Stimulated activated CD4-positive, alpha-beta T cell treated with anti-CD3 and anti-CD28 coated beads, Interleukin-1b, Interleukin-23, amount 100 ng/mL, for 1 hour (primary cell): ENCODE measurements at places on chromosomes 12 and 14.

DNA sequence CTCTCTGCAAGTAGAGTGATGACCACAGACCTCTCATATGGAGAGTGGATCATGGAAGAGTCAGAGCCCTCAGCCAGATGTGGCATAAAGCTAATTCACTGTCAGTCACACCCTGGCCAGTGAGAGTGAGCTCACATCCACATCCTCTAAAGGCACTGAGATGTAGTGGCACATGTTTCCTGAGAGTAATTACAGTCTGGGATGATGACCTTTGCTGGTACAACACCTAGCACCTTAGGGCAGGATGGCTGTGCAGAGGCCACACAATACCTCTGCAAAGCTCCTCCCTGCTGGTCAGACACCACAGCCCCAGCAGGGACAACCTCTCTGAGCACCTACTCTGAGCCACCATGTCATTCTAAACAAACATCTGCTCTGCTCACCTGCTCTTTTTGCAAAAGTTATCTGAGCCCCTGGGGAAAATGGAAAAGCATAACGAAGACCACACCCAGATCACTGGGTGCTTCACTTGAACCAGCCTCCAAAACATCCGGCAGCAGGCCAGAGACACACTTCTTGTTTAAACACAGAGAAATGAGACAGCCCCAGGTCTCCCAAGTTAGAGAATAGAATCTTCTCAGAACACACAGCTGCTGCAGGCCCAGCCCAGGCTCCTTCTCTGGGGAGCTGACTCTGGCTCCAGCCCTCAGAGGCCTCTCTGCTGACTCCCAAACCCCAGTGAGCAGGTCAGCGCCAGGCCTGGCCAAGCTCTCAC lies 30.3 kb downstream of the PITPNM2 start:
- no peak for DNase-seq

GRCh38 chr12:15446807-15447206 lies 124.5 kb downstream of the PTPRO start:
- no peak for DNase-seq

DNA sequence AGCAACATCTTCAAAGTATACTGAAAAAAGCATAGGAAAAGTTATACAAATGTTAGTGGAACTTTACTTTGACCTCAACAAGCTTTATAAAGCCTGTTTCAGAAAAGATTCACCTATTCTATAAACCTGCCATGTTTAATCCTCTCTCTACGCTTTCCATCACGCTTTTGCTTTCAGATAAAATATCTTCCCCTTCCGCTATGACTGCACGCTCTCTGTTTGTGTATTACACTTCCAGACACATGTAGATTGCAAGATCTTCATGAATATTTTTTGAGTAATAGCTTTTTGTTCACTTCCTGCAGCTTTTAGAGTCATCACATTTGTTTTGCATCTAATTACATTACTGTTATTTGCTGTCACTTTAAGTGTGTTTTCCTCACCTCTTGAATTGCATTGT lies 271.4 kb downstream of the RASSF9 start:
- DNase-seq = no peak

DNA sequence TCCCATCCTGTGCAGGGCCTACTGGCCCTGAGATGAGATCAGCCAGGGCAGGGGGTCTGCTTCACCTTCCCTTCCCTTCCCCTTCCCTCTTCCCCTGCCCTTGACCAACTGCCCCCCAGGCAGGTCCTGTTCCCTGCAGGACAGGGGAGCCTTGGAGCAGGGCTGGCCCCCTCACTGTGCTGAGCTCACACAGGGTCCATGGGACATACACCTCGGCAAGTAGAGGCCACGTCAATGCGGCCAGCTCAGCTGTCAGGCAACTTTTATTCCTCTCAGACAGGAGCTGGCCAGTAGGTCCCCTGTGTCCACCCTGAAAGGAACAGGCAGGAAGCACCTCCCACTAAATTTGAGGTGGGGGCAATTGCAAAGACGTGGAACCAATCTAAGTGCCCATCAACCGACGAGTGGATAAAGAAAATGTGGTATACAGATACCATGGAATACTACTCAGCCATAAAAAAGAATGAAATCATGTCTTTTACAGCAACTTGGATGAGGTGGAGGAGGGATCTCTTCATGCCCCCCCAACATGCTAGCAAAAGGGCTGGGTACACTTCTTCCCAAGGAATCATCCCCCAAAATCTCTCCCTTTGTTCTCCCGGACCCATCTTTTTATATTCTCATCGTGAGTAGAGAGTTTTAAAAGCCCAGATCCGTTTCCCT lies 148.7 kb downstream of the BCL11B start:
- no peak for DNase-seq

- no peak for DNase-seq
These were observed 44.0 kb upstream of the PLBD1 start for GRCh38 chr12:14611640-14612203.

DNA sequence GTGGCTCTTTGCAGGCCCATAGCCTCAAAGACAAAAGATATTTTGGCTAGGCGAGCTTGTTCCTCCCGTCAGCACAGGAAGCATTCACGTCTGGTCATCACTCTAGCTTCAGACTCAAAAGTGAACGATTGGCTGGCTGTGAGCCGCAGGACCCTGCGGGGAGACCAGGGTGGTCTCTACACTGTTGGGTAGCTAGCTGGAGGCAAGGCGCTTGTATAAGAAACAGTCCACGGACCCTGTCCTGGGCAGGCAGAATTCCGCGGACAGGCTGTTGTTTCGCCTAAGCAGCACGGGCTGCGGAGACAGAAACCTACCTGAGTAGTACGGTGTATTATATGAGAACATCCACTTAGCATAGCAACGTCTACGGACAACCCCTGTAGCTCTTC lies 29.6 kb downstream of the WBP11 start:
- no peak for DNase-seq

DNA sequence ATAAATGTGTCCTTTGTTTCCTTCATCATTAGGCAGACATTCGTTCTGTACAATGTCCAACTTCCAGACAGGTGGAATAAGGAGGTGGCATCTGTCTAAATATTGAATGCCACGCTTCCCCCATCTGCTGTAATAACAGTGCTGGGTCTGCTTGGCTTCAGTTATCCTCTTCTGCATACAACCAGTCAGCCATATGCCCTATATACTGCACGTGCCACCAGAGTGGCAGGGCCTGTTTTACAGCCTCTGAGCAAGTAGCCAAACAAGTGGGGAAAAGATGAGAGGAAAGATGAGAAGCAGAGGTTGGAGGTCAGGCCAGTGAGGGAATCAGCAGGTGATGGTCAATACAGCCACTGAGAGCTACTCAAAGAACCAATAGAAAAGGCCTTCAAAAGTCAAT lies 55.4 kb downstream of the OTX2 start:
- DNase-seq = no peak

GRCh38 chr14:101359221-101360053 lies 201.9 kb upstream of the DIO3 start:
- no peak for DNase-seq

DNA sequence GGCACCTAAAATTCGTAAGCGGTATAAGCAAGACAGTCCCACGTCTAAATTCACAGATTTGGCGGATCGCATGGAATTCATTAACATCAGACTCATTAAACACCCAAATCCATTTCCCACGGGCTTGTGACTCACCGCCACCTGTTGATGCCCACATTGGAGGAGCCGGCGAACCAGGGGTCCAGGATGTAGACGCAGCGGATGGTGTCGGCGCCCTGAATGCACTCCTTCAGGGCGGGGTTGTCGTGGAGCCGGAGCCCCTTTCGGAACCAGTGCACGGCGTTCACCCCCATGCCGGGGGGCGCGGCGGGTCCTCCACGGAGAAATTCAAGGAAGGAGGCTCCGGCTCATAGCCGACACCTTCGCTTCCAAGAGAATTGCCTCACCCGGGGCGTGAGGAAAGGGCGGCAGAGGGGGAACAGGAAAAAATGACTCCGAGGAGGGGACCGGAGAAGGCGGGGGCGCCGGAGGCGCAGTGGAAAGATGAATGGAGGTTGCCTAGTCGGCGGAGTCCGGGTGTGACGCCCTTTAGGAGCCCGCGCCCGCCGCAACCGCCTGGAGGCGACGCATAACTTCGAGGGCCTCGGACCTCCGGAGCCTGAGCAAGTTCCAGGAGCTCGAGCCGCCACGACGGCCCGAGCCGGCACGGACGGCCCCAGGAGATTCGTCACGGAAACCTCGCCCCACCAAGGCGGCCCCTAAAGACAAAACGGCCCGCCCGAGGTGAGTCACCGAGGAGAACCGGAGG lies 506 bp downstream of the CRY1 start:
- peak; percentile 55 for DNase-seq

- DNase-seq = no peak
These were observed 275.5 kb downstream of the ALG10 start for GRCh38 chr12:34297790-34298164.

DNA sequence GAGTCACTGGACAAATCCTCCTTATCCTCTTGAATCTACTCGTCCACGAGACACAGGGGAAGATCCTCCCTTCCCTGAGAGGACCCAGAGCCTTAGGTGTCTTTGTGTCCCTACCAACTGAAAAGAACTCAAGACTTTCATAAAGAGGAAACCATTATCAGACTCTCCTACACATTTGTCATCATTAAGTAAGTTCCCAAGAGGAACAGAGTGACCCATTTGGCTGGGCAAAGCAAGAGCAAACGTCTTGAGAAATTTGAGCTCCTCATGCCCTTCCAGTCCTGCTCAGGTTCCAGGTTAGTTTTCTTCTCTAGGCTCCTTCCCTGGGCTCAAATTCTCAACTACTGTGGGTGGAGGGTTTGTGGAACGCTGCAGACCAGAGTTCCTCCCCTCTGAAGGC lies 5.7 kb downstream of the MLF2 start:
- DNase-seq = no peak

DNA sequence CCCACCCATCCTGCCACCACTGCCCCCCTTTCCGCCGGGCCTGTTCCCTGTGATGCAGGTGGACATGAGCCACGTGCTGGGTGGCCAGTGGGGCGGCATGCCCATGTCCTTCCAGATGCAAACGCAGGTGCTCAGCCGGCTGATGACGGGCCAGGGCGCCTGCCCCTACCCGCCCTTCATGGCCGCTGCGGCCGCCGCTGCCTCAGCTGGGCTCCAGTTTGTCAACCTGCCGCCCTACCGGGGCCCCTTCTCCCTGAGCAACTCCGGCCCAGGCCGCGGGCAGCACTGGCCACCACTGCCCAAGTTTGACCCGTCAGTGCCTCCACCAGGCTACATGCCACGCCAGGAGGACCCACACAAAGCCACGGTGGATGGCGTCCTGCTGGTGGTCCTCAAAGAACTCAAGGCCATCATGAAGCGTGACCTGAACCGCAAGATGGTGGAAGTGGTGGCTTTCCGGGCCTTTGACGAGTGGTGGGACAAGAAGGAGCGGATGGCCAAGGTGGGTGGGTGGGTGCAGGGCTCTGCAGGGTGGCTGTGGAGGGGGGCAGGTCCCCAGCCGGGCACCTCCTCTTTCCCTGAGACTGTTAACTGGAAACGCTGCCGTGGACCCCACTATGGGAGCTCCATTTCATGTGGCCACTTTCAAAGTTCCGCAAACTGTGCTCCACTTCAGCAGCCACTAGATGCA lies 10.8 kb downstream of the SETD1B start:
- no peak for DNase-seq

DNA sequence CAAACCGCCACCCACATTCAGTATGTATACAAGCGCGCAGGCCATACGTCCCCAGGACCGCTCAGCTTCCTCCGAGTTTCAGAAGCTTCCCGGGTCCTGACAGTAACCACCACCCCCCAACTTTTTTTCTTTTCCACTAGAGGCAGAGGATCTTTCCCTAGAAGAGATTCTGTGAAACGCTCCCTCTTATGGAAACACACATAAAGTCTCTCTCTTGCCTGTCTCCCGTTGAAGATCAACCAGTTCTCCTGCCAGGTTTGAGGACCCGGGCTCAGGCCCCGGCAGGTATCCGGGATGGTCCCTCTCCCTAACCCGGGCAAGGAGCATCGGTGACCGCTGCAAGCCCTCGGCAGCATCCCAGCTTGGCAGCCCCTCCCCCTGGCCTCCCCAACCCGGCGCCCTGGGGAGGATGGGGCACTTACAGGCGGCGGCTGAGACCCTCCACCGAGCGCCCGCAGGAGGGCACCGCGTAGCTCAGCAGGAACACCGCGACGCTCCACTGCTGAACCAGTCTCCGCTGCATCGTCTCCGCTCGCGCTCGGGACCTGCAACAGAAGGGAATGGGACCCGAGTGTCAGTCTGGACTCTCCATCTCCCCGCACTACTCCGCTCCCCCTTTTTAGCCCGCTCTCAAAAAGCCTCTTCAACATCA lies 3.4 kb downstream of the PTHLH start:
- no peak for DNase-seq

GRCh38 chr12:65779946-65780345 lies 44.3 kb upstream of the HMGA2 start:
- no peak for DNase-seq

DNA sequence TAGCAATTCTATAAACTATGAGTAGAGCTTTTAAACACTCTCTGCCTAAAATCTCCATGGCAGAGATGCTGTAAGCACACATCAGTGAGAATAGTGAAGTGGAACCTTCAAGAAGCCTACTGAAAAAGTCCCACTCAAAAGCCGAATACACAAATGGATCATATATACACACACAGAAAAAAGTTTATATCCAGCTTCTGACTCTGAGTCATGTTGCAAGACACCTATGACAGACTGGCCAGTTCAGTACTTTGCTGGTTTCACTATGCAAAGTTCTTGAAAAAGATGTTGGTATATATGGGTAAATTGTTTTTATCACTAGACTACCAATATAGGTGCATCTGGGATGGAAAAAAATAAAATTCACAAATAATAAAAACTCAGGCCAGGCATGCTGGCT lies 126.1 kb downstream of the KCNK10 start:
- DNase-seq = no peak

GRCh38 chr14:69088586-69088985 lies 64.3 kb downstream of the DCAF5 start:
- no peak for DNase-seq

DNA sequence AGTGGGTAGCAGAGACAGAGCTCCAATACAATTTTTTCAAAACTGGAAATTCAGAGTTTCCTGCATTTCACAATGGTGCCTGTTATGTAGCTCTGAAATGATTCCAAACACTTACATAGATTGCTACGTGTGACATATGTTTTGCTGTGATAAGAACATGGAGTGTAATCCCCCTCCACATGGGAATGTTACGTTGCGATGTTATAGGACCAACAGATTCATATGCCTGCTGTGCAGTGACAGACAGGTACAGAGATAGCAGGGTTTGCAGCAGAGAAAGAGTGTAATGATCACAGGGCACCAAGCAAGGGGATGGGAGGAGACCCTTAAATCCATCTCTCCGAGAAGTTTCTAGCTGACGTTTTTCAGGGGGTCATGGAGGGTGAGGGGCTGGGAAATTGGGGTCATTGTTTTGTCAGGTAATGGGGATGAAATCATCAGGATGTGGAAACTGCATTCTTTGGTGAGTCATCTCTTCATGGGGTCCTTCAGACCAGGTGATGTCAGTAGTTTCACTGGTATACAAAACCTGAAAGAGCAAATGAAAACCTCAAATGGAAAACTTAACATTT lies 76.6 kb upstream of the OSBPL8 start:
- DNase-seq = no peak

- no peak for DNase-seq
These were observed 3.8 kb downstream of the SOAT2 start for GRCh38 chr12:53107122-53107521.

- no peak for DNase-seq
These were observed 13.9 kb downstream of the SLC39A5 start for GRCh38 chr12:56243731-56244181.
